ENCODE measurements at places on chromosomes 7 and 10.
A peak's percentile ranks its signal among the peaks of the same experiment; 100 is the strongest.

- no peak for DNase-seq
These were observed 18.6 kb downstream of the DMTF1 start for GRCh38 chr7:87170828-87171227.

DNA sequence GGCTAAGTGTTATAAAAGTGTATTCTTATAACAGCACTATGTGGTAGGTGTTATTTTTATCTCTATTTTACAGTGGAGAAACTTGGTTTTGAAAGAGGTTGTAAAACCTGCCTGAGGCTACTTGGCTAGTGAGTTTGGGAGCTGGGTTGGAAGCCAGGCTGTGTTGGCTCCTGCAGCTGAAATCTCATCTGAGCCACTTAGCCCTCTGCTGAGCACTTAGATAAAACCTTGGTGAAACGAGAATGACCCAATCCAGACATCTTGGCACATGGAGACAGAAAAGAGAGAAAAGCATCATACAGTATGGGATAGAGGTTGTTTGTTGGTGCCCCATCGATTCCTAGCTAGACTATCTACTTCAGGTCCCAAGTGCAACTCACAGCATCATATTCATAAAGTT, 37.4 kb downstream of the BLNK start:
- DNase-seq: no peak

- no peak for DNase-seq
These were observed 2.6 kb downstream of the MDH2 start for GRCh38 chr7:76050545-76050944.

- DNase-seq: no peak
These were observed 1164.2 kb upstream of the LRRN3 start for GRCh38 chr7:109926738-109927137.

DNA sequence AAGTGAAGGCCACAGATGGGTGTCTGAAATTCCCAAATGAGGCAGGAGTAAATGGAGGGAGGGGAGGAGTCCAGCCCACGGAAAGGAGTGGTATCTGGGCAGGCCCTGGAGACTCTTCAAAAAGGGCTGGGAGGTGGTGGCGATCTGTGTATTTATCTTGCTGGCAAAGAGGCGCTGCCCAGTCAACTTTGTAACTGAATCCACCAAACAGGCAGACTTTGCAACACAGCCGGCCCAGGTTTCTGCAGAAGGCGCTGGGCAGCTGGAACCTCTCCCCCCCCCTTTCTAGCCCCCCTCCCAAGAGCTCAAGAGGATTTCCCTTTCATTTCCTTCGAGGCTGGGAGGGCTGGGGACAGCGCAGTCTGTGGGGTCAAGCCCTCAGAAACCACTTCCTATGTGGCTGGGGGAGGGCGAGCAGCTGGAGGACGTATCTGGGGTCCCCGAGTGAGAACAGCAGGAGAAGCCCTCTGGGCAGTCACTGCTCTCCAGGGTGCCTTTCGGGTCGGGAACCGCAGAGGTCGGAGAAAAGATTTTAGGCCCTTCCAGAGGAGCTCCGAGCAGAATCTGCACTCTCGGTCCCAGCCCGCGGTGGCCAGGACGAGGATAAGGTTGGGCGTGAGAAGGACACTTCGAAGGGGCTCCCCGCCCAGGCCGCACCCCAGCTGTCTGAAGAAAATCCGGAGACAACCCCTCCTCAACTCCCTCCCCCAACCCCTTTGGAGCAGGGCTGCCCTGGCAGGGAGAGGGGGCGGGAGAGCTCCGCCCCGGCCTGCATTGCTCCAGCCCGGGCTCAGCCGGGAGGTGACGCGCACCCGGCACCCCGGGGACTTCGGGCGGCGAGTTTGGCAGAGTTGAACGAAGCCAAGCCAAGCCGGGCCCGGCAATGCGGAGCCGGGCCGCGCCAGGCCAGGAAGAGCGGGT, 965 bp downstream of the ZCCHC24 start:
- peak; percentile 59 for DNase-seq

- no peak for DNase-seq
These were observed 33.2 kb downstream of the CNNM2 start for GRCh38 chr10:102951316-102951715.

- no peak for DNase-seq
These were observed 149.9 kb downstream of the CPED1 start for GRCh38 chr7:121138262-121138933.

DNA sequence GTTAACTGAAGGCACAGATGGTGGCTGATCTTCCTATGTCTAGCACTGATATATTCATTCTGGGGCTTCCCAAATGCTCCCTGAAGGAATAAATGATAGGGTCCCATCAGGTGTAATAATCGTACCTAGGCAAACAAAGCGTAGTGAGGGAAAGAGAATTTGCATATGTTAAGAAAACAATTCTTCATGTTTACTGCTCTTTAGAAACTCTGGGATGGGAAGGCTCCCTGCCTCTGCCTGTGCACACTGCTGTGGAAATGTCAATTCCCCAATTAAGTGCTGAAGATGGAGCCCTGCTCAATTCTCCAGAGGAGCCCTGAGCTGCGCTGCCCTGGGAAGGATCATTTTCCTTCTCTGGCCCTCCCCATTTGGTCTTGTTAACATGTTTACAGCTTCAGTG, 380.9 kb upstream of the ADARB2 start:
- DNase-seq: no peak

DNA sequence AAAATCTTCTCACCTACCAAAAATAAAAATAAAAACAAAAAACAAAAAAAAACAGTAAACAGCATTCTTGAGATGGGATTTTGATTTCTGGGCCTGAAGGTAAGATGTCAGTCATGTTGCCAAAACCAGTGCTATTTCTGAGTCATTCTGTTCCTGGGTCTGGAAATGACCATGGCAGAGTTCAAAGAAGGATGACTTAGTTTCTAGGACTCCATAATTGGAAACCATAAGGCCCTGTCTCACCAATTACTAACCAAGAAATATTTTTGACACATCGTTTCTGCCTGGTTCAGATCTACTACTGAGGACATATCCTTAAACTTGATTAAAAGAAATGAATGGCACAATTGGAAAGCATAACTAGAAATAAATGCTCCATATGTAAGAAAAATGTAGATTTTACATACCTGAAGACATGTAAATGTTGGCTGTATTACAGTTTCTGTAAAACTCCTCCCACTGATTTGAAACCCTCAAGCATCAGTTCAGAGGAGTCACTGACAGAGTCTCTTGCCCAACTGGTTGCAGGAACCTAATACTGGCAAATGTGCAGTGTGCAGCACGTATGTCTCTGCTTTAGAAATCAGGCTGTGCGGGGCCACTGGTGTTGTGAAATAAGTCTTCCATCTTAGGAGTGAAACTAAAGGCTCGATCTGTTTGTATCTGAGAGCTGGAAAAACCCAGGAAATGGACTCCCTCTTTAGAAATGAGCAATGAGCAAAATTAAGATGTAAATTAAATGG, 84.8 kb upstream of the EGR2 start:
- DNase-seq: no peak

DNA sequence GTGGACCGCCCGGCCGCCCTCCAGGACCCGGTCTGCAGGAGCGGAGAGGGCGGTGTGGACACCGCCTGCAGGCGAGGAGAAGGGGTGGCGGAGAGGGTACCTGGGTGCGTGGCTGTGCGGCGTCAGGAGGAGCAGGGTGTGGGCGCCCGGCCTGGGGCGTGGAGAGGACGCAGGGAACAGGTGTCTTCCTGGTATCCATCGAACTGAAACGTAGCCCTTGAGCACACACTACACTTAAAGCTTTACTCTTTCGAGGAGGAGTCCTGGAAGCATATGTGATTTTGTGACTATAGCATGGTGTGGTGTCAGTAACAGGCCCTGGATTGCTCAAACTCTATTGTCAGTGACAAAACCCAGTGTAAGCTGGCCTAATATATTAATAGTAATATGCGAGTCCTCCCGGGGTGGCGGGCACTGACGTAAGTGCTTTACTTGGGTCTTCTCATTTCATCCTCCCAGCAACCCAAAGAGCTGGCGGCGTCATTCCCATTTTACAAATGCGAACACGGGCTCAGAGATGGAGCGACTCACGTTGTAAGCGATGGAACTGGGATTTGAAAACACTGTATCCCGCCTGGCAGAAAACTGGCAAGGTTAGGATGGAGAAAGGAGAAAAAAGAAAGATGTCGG, 508 bp upstream of the TECPR1 start:
- no peak for DNase-seq

DNA sequence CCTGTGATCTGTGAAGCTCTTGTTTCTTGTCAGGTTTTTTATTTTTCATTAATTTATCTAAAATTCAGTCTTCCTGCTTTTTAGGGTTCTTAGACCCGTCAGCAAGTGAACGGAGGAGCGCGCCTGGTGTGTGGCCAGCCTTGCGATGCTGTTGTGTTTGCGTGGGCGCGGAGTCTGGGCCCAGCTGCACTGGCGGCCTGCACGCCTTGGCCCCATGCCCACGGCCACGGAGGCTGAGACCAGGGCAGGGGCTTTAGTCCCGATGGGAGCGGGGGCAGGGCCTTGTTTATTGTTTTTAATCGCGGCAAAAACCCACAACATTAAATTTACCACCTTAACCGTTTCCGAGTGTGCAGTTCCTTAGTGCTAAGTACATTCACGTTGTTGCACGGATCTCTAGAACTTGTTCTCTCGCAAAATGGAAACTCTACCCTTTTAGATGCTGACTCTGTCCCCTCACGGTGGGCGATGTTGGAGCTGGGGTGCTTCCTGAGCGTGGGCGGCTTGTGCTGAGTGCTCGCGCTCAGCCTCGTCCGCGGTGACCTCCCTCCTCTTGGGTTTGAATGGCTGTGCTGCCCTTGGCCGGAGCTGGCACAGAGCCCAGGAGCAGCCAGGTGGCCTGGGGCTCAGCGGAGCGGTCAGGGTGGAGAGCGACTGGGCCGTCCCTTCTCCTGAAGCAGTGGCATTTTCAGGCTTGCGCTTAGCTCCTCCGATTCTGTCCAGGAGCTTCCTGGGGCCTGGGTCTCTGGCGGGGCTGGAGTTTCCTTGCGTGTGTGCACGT, 69.1 kb downstream of the INPP5A start:
- DNase-seq: no peak

- DNase-seq: no peak
These were observed 3.8 kb downstream of the RARRES2 start for GRCh38 chr7:150337659-150338081.

- peak; percentile 57 for DNase-seq
These were observed 9.0 kb downstream of the TACR2 start for GRCh38 chr10:69407621-69408301.

DNA sequence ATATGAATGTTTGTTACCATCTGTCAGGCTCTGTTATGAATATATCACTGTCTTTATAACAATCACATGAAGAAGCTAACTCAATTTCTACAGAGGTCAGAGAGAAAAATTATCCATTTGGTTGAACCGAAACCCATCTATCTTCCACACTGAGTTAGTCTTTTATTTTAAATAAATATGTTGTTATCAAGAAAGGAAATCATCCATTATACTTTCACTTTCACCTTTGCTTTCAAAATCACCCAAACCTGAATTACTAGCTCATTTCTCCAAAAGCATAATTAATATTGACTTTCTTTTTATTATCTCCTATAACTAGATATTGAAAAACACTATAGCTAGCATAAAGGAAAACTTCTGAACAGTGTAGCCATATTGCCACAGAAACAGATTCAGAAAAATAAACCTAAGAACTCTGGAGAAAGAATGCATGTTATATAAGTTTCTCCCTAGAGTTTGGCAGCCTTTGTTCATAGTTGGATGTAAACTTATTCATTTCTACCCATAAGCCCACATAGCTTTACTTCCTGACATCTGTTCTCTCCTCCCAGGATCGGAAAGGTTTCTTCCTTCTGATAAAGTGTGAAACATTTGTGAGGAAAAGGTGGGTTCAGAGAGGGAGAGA, 66.0 kb downstream of the NPSR1 start:
- DNase-seq: no peak

- no peak for DNase-seq
These were observed 161.4 kb downstream of the CCDC3 start for GRCh38 chr10:12839941-12840611.

DNA sequence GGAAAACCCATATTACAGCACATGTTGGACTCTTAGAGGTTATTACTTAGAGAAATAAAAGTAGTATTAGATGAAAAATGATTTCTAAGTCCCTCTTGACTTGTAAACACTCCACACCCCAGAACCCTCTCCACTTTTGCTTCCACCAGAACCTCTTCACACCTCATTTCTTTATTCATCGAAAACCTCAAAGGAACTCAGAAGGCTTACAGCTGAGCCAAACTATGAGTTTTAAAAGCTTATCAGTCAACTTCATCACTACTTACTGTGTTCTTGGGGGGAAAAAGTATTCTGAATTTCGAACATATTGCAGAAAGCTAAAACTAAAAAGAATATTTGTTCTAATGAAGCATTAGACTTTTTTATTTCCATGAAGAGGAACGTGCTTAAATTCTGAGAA, 547.8 kb upstream of the STEAP1 start:
- no peak for DNase-seq

DNA sequence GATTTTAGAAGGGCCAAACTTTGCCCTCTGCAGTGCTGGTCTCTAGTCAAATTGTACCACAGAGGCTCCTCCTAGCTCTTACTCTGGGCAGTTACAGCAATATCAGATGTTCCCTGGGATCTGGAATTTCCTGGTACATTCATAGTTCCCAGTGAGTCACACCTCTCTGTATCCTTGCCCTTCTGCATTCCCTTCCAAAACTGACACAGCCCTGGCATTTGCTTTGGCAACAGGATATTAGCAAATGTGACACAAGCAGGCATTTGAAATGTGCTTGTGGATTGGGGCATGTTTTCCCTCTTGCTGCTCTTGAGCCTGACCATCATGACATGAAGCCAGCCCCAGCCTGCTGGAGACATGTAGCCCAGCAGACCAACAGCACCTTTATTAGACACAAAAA, 284.7 kb upstream of the AKR1E2 start:
- DNase-seq: no peak

DNA sequence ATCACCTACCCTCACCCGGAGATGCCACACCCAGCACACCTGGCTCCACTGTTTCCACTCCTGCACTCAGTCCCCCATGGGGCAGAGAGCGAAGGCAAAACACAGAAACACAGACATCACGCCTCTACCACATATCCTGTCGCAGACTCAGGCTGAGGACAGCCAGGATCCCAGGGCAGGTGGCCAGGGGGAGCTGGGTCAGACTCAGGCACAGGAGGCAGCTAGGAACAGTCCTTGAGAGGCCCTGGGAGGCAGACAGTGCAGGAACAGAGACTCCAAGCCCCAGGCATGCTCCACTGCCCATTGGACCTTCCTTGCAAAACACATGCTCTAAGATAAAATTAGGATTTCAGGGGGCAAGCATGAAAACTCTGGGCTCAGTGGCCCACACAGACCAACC, 154.4 kb upstream of the C7orf33 start:
- no peak for DNase-seq

DNA sequence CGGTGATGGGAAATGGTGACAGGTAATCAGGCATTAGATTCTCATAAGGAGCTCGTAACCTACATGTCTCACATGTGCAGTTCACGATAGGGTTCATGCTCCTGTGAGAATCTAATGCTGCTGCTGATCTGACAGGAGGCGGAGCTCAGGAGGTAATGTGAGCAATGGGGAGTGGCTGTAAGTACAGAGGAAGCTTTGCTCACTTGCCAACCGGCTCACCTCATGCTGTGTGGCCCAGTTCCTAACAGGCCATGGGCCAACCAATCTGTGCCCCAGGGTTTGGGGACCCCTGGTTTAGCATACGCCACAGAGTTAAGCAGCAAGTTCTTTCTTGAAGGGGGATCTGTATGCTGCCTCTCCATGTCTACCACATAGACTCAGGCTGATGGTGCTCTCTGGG, 133.1 kb downstream of the IQUB start:
- no peak for DNase-seq

Measured in CD4-positive, alpha-beta T cell treated with Interleukin-17A for 4 hours (primary cell).